ENCODE measurements at places on chromosomes 16 and 17.

DNA sequence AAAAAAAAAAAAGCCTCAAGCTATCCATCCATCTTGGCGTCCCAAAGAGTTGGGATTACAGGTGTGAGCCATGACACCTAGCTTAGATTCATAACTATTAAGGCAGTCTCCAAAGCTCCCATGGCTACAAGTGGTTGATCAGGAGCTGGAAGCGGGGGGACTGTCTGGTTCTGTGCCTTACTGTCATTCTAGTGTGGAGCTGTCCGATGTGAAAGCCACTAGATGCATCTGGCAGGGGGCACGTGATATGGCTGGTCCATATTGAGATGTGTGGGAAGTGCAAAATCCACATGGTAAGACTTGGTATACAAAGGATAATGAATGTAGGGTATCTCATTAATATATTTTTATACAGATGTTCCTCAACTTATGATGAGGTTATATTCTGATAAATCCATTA, 38.7 kb downstream of the KPNA2 start:
- DNase-seq: no peak

DNA sequence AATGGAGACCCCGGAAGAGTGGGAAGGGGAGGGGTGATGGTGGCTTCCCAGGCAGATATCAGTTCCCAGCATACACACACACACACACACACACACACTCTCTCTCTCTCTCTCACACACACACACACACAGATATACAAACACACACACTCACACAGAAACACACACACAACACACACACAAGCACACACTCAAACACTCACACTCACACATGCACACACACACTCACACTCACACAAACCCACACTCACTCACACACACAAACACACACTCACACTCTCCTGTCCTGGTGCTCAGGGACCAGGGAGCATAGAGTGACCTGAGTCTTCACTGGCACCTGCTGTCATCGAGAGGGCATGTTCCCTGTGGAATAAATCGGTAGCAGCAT, 5.6 kb downstream of the CA4 start:
- no peak for DNase-seq

DNA sequence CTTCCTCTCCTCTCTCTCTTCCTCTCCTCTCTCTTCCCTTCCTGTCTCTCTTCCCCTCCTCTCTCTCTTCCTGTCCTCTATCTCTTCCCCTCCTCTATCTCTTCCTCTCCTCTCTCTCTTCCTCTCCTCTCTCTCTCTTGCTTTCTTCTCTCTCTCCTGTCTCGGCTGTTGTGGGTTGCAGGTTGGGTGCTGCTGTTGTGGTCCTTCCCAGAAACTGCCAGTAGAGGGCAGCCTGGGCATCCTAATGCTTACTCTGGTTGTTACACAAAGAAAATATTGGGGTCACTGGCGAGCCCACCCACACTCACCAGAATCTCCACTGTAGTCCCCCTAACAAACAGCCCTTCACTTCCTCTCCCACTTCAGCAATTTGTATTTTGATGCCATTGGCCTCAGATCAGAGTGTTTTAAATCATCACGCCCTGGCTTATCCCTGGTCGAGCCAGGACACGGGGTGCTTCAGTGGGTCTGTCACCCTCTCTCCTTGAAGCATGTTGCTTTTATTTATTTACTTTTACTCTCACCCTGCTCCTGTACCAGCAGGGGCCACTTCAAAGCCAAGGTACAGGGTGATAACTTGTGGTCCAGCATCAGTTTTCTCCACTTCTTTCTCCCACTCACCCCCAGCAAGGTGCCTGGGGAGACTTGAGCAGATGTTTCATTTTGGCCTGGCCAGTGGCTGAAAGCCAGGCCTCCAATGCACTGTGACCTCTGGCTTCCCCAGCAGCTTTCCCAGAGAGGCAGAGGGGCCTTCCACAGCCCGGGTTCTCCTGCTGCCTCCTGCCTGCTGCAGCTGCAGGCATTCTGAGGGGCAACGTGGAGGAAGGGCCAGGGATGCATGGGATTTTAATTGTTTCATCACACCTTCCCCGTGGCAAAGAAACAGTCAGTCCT, 4.7 kb upstream of the MMP15 start:
- DNase-seq: no peak

DNA sequence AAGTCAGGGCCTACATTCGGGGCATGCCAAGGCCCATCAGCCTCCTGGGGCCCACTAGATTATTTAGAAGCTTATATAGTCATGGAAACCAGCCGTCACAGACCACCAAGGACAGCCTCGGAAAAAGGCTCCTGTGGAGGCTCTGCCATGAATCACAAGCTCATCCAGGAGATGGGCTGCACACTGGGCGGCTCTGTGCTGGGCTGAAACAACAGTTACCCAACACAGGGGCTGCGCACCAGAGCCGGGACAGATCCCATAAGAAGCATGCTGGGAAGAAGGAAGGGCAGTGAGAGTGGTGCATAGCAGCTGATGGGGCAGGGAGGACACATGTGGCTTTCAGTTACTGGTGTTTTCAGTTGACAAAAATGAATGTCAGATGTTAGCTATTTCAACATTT, 67.7 kb upstream of the GSG1L start:
- DNase-seq: no peak

- no peak for DNase-seq
These were observed 40.5 kb downstream of the PSME3IP1 start for GRCh38 chr16:57145046-57146021.

DNA sequence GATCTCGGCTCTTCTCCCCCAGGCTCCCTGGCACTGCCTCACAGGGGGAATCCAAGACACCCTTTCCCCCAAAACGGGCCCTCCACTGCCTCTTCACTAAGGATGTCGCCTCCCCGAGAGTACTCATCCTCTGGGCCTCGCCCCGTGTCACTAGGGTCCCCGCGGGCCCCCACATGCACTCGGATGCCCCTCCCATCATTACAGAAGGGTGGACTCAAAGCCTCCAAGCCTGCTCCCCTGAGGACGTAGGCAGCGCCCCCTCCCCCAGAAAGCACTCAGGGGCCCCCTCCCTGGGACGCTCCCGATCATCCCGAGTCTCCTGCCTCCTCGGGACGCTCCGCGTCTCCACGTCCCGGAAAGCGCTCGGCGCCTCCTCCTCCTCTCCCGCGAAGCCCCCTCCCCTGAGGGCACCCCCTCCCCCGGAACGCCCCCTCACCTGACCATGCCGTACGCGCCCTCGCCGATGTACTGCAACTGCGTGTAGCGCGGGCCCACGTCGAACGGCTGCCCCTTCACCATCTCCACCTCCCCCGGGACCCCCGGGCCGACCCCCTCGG, 338 bp downstream of the MAPK3 start:
- DNase-seq: no peak

DNA sequence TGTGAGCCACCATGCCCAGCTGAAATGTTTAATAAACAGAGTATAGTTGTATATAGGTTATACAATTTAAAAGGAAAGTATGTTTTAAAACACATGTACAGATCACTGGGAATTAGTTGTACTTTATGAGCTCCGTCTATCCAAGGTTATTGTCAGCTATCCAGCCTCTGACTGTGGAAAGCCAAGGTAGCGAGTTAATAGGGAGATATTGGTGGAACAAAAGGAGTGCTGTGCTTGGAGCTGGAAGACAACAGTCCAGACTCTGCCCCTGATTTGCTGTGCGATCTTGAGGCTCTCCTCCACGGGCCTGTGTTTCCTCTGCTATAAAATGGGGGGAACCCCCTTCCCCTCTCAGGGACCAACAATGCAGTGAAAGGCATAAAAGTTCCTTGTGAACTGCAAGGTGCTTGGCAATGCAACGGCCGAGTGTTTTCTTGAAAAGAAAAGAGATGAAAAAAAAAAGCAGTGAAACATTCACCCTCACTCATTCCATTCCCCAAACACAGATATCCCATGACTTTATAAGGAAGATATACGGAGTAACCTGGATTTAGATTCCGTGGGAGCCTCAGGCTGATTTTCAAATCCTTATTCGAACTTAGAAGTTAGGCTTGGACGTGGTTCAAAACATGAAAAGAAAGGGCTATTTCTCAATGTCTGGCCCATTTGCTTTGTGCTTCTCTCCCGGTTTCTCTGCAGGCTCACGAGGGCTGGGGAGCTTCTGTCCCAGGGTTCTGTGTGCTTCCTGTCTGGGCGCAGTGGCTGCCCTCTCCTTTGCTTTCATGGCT, 34.1 kb downstream of the CUEDC1 start:
- no peak for DNase-seq

DNA sequence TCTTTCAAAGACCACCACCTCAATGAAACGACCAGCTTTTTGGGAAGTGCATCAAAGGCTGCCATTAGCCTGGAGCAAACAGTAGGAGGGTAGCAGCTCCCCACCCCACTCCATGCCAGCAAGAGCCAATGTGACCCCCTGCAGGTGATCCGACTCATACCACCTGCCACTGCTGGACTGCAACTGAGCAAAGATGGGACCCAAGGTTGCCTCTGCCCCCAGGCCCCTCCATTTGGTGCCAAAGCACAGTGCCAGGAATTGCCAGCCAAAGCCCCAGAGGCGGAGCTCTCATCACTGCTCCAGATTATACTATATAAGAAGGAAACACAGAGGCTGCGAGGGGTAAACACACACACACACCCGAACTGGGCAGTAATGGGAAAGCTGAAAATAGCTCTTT, 8.3 kb downstream of the PITPNM3 start:
- DNase-seq: no peak

GRCh38 chr17:27960183-27960849, 67.2 kb upstream of the LYRM9 start:
- DNase-seq: no peak

DNA sequence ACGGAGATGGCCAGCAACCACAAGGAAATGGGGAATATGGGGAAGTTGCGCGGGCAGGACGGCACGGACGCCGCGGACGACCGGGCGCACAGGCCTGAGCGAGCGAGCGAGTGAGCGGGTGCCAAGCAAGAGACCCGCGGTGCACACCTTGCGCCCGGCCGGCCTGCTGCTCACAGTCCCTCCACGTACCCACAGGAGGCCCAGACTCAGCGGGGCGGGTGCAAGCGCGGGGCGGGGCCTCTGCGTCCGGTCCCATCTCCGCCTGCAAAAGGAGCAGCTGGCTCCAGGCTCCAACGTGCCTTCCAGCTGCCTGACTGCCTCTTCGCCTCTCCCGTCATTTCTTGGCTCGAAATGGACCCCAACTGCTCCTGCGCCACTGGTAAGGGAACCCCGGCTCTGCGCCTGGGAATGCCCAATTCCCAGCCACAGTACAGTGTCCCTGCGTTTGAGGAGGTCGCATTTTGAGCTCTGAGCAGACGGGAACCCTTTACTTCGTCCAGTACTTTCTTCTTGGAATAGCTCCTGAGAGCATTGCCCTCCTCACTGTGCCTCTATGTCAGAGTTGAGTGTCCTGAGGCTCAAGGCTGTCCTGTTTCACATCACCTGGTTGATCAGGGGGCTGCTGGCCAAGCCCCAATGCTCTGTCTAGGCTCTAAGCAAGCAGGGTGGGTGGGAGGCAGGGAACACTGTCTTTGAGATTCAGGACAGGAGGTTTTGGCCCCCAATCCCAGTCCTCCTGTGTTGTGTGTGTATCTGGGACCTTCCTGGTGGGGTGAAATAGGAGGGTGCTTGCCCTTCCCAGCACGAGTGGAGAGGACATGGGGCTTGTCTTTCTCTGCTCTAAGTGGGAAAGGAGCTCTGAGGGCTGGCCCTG, 8.1 kb upstream of the MT1E start:
- no peak for DNase-seq

DNA sequence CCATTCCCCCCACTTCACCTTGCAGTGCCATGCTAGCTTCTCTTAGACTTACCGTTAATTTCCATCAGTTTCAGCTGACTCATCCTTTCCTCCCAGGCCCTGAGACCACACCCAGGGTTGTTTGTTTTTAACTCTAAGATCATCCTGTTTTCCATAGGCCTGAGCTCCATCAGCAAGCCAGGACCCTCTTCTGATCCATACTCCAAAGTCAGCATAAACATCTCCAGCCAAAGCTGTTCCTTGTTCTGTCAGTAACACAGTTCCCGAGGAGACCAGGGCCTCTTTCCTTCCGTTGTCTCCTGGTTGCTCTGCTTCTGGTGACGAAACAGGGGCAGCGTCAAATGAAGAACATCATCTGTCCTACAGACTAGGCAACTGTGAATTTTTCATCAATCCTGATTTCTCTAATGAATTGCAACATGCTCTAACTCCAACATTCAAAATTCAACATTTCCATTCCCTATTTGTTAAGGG, 83.8 kb upstream of the HNF1B start:
- DNase-seq: no peak

GRCh38 chr16:87145181-87146176, 171.7 kb downstream of the C16orf95 start:
- no peak for DNase-seq

DNA sequence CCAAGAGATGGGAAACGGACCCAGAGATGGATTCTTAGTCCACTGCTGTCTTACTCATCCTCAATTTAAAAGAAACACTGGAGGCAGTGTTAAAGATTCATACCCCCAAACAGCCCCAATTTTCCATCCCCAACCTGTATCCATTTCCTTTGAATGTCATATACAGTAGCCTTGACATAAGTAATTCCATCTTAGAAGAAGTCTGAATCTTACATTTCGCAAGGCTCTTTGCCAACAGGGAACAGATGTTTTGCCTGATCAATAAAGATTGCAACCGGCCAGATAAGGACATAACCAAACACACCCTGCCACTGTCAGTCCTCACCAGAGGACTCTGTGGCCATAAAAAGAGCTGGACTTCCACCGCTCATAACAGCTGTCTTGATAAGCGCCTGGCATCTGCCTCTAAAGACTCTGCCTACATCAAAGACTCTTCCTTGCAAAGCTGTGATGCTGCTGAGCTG, 59.0 kb upstream of the MED9 start:
- DNase-seq: no peak

GRCh38 chr17:2608350-2608913, 15.0 kb downstream of the PAFAH1B1 start:
- DNase-seq: no peak

DNA sequence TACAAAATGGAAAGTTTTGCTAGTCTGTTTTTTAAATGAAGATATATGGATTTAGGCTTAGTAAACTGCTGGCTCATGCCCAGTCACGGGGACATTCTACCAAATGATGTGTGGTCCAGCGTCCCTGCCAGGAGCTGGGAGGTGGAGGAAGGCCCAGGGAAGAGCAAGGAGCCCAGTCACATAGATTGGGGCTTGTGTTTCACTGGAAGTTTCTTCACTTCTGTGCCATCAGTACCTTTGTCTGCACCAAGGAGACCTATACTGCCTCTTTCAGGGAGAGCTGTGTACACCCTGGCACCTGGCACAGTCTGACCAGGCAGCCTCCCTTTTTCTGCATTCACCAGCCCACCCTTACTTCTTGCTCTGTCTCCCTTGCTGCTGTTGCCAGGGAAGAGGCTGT, 32.6 kb upstream of the ERN1 start:
- no peak for DNase-seq

DNA sequence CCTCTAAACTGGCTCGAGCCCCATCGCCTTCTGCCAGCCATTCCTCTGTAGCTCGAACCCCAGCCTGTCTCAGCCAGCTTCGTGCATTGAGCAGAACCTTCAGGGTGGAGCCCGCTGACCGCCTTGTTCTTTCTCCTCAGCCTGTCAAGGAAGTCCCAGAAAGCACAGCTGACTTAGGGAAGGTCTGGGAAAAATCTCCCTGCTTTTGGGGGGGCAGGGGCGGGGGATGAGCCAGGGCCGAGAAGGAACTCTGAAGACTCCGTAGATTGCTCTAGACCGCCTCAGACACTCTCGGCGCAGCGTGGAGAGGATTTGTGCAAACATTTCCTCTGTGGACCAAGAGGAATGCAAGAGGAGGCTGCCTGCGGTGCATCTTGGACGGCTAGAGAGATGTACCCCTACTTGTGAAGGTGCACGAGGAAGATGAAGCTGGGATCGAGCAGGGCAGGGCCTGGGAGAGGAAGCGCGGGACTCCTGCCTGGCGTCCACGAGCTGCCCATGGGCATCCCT, at the start of gene GLP2R:
Gene GLP2R, plus strand, starts transcription at position 284 of the 510 bp plus-strand sequence. Its CDS starts 140 bp downstream, at position 424.
- DNase-seq: no peak

GRCh38 chr17:6567528-6568183, 11.3 kb upstream of the PITPNM3 start:
- DNase-seq: peak; percentile 43

GRCh38 chr16:69182730-69183416, 4.1 kb upstream of the SNTB2 start:
- peak; percentile 63 for DNase-seq

All from NCI-H1105 (cell line).